ENCODE measurements at places on chromosomes 2 and 18.
A peak's percentile ranks its signal among the peaks of the same experiment; 100 is the strongest.

- no peak for DNase-seq
Observed at GRCh38 chr18:79903071-79903635, 48.3 kb downstream of the SLC66A2 start.

- no peak for DNase-seq
Observed at GRCh38 chr2:46836295-46837111, 79.1 kb downstream of the MCFD2 start.

- no peak for DNase-seq
Observed at GRCh38 chr2:106609780-106610179, 122.6 kb downstream of the CD8B2 start.

GRCh38 chr2:233047206-233047605 lies 12.9 kb upstream of the INPP5D start:
- DNase-seq, result no peak

GRCh38 chr2:202030691-202031090 lies 3.0 kb upstream of the FZD7 start:
- no peak for DNase-seq

DNA sequence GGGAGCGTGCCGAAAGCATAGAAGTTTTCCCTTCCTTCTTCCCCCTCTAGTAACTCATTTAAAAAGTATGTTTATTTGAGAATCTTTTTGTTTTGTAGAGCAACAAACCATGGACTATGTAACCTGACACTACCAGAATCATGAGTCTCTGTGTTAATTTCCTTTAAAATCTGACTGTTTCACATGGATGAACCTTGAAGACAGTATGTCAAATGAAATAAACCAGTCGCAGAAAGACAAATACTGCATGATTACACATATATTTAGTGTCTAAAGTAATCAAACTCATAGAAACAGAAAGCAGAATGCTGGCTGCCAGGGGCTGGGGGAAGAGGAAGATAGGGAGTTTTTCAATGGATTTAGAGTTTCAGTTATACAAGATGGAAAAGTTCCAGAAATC lies 32.3 kb downstream of the PTPN2 start:
- no peak for DNase-seq

GRCh38 chr2:111094691-111095090 lies 26.0 kb upstream of the BCL2L11 start:
- DNase-seq, result peak; percentile 31

- no peak for DNase-seq
Observed at GRCh38 chr2:43169099-43169945, 57.1 kb downstream of the ZFP36L2 start.

DNA sequence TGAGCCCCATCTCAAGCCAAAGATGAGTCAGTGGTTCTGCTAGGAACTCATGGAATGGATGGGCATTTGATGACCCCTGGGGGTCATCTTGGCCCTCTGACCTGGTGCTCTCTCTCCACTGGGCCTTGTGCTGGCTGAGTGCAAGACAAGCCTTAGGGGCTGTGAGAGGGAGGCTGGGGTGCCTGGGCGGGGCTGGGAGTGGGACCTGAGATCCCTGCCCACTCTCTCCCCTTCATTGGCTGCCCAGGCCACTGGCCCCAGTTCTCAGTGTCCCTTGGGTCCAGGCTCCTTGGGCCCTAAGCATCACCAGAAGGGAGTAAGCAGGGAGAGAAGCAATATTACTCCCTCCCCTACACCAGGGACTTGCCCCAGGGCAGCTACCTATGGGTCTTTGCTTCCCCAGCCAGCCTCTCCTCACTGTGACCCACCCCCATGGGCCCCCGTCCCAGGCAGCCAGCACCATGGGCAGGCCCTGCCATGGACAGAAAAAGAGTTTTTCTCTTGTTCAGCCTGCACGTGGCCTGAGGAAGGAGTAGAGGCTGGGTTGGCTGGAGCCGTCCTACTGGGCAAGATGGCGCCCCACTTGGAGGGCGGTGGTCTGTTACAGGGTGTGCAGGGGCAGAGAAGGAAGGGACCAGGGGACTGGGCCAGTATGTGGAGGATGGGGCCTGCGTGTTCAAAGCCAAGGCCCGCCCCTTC lies 33.6 kb downstream of the ATOH8 start:
- no peak for DNase-seq

- DNase-seq, result no peak
Observed at GRCh38 chr18:77405096-77405495, 155.4 kb downstream of the GALR1 start.

DNA sequence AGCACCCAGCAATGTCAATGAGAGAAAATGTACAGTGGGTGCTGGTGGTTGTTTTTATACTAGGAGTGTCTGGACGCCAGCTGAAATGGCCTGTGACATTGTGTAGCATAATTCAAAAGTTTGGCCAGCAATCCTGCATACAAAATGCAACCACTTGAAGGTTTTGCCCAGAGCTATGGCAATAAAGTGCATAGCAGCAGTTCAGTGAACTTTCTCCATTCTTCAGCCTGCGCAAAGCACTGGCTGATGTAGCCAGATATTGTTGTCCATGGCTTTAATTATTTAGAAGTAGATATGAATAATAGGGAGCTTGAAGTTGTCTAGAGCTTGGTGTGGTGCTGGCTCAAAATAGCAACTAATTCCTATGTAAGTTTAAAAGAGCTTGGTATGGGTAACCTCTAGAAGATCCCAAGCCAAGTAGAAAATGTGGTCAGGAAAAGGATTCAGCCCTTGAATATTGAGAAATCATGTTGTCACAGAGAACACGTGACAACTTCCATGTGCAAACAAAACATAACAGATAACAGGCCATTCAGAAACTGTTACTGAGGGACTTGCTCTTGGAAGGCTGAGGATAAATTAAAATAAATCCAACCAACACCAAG lies 33.3 kb upstream of the PGAP1 start:
- DNase-seq, result no peak

DNA sequence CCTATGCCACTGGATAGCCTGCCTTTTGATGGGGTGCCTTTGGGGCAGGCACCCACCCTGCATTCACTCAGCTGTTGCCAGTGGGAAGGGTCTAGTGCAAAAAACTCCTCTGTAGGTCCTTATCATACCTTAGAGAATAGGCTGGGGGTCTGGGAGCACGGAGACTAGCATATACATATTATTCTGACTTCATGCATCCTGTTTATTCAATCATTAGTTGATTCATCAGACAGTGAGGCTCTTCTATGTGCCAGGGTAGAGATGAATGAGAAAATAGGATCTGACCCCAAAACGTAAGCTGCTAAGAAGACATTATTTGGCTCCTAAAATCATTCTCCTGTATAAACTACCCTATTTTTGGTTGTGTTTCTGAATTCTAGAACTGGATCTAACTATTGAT lies 153.3 kb downstream of the TPGS2 start:
- no peak for DNase-seq

DNA sequence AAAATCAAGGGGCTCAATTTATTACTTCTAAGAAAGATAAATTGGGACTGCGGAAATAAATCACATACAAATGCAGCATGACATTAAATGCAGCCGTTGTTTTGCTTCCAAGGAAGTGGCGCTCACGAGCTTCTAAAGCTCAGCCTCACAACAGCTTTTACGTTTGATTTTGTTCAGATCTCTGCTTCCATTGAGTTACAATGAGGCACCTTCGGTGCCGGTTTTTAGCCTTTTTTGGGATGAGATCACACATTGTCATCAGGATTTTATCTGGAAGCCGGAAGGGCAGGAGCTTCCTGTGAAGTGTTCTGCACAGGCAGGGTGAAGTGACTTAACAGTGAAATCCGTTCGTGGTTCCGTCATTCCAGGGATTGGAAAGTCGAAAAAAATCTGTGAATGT lies 209.8 kb downstream of the DCDC2C start:
- no peak for DNase-seq

DNA sequence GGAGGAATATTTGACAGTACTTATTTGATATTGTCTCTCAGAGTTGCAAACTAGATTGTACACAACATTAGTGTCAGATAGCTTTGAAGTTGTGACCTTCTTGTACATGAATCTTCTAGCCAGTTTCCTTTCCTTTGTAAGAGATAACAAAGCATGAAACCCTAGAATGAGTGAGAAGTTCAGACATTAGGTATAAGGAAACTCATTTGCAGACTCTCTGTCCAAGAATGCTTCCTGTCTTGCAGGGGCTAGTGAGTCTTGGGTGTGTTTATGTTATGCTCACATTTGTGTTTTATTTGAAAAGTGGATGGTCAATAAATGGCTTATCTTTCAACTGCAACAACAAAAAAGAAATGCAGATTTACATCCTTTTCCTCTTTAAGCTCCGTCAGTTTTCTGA lies 1.4 kb downstream of the BOD1L2 start:
- no peak for DNase-seq

DNA sequence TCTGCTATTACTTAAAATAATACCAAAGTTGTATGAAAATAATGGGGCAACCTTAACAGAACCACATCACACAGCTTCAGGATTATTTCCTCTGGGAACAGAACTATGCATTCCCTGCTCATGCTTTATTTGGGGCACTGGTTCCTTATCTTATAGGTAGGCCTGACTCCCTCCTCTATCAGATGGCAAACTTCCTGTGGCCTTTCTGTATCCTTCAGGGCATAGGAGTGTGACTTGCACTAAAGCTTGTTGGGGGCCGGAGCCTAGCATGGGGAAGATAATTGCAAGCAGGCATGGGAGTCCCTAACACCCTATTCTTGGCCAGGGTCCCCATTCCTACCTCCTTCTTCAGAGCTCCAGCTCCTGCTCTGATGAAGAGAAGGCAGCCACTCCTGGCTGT lies 167.2 kb upstream of the SERTAD2 start:
- DNase-seq, result no peak

DNA sequence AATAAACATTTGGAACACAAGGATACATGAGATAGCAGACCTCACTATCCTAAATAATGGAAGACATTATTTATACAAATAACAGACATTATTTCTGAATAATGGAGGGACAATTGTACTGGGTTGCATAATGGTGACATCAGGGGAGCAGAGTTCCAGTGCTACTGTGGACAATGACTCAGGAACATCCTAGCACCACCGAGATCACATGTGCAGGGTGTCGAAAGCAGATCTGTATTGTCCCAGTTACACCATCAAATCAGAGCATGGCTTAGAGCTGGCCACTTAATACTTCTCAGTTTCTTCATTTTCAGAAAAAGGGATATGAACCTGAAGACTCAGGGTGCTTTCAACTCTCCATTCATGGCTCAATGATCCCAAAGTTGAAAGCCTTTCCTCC lies 249.1 kb upstream of the RBMS1 start:
- DNase-seq, result no peak

- DNase-seq, result no peak
Observed at GRCh38 chr18:37361335-37362157, 204.1 kb downstream of the CELF4 start.

DNA sequence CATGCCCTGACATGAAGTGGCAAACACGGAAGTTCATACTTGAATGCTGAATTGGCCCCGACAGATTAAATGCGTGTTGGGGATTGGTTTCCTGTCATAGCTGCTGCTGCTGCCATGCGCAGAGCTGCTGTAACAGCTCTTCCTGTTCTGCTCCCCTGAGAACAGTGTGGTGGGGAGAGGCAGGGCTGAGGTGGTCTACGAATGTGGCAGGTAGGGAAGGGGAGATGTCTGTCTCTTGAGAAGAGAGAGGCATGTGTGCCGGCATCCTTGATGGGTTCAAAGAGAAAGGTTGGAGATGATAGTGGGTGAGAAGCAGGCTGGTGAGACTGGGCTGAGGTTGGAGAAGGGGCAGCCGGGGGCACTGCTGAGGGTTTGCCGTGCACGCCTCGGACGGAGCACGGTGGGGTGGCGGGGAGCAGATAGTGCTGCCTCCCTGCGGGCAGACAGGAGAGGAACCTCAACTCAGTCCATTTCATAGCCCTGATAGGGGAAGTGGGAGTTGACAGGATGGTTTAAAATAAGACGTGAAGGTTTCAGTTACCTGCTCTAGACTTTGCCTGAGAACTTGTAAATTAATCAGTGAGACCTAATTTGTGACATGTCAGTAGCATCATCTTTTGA lies 46.1 kb downstream of the TMEM185B start:
- no peak for DNase-seq

GRCh38 chr2:220446106-220446712 lies 818.8 kb downstream of the SLC4A3 start:
- no peak for DNase-seq

- no peak for DNase-seq
Observed at GRCh38 chr2:171289316-171289715, 128.6 kb upstream of the TLK1 start.

GRCh38 chr2:233117351-233117750 lies 57.2 kb downstream of the INPP5D start:
- no peak for DNase-seq

- DNase-seq, result no peak
Observed at GRCh38 chr2:86648681-86649080, 25.0 kb upstream of the RNF103 start.

- no peak for DNase-seq
Observed at GRCh38 chr2:44120428-44120827, 48.2 kb upstream of the PPM1B start.

- DNase-seq, result no peak
Observed at GRCh38 chr2:118356051-118356450, 267.8 kb downstream of the INSIG2 start.

DNA sequence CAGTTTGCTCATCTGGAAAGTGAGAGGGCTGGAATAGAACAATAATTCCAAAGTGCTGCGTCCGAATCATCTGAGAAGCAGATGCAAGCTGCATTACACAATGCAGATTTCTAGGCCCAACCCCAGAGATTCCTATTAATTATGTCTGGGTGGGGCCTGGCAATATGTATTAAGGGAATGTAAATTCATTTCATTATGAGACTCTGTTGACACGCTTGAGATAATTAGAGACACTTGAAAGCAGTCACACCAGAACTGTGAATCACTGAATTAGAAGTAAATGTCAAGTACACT lies 54.7 kb upstream of the HK2 start:
- no peak for DNase-seq

- no peak for DNase-seq
Observed at GRCh38 chr18:74488864-74489263, 7.3 kb upstream of the CNDP2 start.

DNA sequence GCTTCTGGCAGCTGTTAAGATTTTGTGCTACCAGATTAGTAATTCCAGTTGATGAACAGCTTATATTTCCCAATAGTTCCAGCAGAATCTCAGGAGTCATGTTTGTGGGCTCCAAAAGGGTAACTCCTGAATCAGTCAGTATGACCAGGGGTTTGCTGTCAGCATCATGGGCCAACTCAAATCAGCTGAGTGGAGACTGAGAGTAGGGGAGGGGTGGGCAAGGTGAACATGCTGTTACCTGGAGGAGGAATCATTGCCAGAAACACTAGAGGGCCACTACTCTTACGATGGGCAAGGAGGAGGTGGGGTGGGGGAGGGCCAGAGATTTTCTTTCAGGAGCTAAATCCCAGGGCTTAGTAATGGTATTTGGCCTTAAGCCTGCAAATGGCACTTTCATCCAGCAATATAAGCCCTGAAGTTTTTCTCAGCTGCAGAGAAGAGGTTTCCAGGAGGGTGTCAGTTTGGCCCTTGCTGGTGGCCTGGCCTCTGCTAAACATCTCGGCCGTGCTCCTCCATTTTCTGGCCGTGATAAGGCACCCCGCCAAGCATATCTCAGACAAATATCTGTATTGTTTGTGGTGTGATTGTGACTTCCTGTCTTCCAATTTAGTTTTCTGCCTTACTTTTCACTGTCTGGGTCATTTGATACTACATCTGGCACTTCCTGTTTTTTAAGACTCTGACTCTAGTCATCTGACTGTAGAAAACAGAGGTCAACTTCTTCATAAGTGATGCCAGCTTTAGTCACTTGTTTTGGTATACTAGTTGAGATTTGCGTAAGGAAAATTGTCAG lies 120.5 kb upstream of the CXCR4 start:
- DNase-seq, result no peak
